HFFc6 (cell line): ENCODE measurements at places on chromosomes 1 and 21.

GRCh38 chr1:38779491-38779890, 80.1 kb downstream of the RRAGC start:
- DNase-seq, result no peak

DNA sequence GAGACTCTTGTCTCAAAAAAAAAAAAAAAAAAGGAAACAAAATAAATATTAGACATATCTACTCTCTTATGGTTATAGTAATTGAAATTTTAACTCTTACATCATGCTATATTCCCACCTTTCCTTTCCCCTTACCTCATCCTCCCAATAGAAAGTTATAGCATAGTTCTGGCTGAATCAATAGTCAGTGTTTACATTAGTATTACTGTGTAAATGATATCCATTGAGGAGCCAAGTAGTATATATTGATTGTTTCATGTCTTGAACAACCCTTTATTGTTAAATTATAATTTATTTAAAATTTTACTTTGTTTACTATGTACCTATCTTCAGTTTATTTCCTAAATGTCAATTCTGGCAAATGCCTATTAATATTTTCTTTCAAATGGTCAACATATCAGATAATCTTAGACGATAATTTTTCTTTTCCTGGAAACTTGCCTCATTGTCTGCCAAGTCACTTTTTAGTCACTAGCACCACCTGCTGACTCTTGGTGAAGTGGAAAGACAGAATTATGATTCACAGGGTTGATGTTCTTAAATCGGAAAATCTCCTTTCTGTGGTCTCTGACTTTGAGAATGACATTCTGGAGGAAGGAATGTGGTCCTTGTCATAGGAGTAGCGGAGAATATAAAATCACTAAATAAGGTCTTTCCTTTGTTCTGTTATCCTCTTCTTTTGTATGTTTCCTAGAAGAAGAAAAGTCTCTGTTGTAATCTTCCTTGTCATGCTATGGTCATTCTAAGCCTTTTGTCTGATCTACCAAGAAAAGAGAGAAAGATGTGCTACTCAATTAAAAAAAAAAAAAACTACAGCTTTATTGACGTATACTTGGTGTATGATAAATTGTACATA, 8.6 kb downstream of the HJV start:
- DNase-seq, result peak; percentile 92

DNA sequence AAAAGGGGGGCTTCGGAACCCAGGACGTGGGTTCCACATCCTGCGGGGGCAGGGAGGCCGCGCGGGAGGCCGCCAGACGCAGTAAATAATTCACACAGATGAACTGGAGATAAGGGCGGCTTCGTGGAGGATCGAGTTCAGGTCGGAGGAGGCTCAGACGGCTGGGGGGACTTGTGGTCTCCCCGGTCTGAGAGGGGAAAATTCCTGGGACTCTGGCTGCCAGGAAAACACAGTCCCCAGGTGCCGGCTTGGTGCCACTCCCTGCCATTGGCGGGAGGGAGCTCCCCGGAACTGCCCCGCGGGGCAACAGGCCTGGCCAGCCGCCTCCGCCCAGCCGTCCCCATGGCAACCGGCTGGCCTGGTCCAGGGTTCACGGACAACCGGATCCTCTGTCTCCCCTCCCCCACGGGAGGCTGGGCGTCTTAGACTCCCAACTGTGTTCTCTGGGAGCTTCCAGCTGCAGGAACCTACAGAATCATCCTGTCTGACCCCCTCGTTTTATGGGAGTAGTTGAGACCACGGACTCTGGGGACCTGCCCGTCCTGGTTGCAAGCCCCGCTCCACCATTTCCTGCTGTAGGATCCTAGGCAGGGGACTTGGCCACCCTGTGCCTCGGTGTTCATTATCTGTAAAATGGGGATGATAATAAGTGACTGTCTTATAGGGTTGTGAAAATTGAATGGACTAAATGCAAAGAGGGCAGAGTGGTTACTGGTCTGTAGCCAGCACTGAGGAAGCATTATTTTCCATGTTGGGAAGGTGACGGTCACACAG, 9.6 kb downstream of the CAMK2N1 start:
- DNase-seq, result no peak

DNA sequence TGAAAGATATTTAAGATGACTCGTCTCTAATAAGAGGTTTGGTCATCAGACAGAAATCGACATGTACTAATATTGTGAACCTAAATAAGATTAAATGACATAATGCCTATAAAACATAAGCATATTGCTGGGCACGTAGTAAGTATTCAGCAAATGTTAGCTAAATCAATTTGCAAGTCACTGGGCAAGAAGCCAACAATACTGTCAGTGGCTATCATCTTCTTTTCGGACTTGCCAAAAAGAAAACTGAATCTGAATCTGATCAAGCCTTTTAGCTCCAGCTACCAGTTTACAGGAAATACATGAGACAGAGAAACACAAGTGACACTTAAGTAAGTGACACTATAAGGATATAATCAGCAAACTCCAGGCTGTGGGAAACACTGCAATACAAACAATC, 46.0 kb downstream of the RPL5 start:
- DNase-seq, result no peak
